ENCODE measurements at places on chromosomes 6 and 20. TPM values are rescaled to one million over a fixed set of nuclear protein-coding genes. Genes with fewer than 3 reads are reported as not detected.
A peak's percentile ranks its signal among the peaks of the same experiment; 100 is the strongest.

DNA sequence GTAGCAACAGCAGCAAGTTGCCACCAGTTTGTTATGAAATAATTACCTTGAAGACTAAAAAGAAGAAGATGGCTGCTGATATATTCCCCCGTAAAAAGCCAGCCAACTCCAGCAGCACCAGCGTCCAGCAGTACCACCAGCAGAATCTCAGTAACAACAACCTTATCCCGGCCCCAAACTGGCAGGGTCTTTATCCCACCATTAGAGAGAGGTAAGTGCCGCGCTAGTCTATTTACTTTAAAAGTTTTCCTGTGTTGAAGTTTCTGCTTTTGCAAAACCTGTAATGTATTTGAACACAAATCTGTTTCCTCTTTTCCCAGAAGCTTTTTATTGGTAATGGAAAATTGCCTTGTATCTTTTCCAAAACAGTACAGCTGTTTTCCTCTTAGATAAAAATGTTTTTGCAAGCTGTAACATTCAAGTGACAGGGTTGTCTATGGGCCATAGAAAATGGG is 725 bp downstream of the BTBD3 start:
- H3K36me3 ChIP-seq = peaks cover 10% of the 10 kb centered on the region
- H3K27ac ChIP-seq = peak overlapping the region; percentile 76
- peaks cover 48% of the 10 kb centered on the region for H3K4me1 ChIP-seq
- DNase-seq = no peak
- H3K4me3 ChIP-seq = no peak overlapping the region
- no peaks in the 10 kb centered on the region for H3K27me3 ChIP-seq

Gene HLA-DQB2
- not detected for total RNA-seq

DNA sequence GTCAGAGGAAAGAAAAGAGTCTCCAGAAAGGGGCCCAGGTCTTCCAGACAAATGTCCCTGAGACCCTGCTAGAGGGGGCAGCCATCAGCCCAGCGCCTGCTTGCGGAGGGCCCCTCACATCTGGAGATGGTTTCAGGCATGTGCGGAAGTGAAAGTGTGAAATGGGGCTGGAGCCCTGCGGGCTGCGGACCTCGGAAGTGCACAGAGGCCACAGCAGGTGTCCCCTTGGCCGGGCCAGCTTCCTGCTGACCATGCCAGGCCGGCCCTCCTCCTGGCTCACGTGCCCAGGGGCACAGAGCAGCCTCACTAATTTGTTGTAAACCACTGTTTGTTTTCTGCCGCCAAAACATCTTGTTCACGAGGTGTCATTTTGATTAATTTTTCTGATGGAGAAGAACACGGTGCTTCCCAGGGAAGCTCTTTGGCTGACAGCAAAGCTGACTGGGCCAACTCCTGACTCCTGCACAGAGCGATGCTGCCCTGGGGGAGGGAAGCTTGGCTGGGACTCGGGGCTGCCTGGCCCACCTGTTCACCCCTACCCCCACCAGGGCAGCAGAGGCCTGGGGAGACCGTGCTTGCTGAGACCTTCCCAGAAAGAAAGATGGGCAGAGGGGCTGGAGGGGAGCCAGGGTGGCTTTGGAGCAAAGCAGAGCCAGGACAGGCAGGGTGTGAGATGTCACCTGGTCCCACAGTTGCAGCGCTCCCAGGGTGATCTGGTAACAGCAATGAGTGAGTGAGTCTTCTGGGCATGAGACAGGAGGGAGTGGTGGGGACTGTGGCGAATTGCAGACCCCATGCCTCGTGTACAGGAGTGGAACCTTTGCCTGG is 54.2 kb downstream of the BCAS4 start:
- no peak for DNase-seq
- H3K4me3 ChIP-seq = no peak overlapping the region
- H3K36me3 ChIP-seq = no peaks in the 10 kb centered on the region
- H3K4me1 ChIP-seq = peaks cover 16% of the 10 kb centered on the region
- H3K27ac ChIP-seq = no peak overlapping the region
- no peaks in the 10 kb centered on the region for H3K27me3 ChIP-seq

Gene GLYATL3
- total RNA-seq = not detected

Gene RBBP8NL
- not detected for total RNA-seq

Gene MCCD1
- not detected for total RNA-seq

Gene SEMG2
- not detected for total RNA-seq

Gene TMEM217
- 0.82 TPM for total RNA-seq
